GM03348 (cell line): ENCODE measurements at places on chromosomes 12 and 14.

GRCh38 chr12:132204793-132205270, 60.6 kb downstream of the NOC4L start:
- peak; percentile 37 for DNase-seq

- peak; percentile 86 for DNase-seq
Observed at GRCh38 chr12:10213168-10214135, 775 bp downstream of the GABARAPL1 start.

GRCh38 chr12:122880668-122881067, 15.3 kb downstream of the VPS37B start:
- peak; percentile 50 for DNase-seq

GRCh38 chr12:51971679-51972421, 20.4 kb downstream of the ACVR1B start:
- DNase-seq = no peak

DNA sequence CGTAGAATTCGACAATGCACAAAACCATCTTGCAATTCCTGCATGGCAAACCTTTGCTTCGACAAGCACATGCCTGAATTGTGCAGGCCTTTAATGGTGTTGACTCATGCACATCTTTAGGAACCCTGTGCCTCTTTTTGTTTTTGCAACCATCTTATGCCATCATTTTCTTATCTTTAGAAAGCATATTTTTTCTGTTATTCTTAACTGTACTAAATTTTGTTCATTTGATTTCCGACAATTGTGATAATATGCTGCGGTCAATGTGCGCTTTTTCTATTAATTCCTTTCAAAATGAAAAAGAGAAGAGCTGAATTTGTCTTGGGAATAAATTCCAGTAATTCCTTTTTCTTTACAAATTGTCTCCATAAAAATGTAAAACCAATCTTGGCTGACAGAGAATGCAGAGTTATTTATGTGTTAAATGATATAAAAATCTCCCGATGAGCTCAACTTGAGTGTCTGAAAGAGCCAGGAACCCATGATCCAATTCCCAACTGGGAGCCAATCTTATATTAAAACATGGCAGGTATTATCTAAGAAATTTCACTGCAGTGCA, 20.1 kb upstream of the CDK17 start:
- DNase-seq = no peak

DNA sequence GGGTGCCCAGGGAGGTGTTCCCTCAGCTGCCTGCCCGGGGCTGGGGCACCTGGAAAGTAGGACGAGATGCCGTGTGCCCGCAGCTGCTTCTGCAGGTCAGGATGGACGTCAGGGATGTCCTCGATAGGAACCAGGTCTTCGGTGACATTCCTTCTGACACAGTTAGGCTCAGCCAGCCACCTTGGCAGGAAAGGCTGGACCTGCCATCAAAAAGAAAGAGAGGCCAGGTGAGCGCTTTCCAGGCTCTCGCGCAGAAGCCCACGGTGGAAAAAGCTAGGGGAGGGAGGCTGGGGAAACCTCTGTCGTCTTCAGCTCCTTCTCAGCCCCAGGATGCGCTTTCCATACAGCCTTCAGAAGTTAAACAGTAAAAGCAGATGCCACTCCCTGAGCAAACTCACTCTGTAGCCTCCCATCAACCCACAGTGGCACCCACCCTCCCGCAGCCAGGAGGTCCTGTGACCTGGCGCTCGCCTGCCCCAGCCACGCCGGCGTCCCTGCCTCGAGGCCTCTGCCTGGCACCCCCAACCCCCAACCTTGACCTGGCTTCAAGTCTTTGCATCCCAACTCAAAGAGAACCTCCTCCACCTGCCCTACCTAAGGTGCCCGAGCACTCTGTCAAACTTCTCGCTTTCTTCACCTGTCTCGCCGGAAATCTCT, 1.3 kb downstream of the DDX51 start:
- DNase-seq = no peak

GRCh38 chr12:47636908-47637780, 68.7 kb downstream of the RPAP3 start:
- no peak for DNase-seq

GRCh38 chr14:95701846-95702221, 12.1 kb downstream of the TCL1A start:
- DNase-seq = no peak
